H7 (cell line): ENCODE measurements at places on chromosomes 4 and X. TPM values are rescaled to one million over a fixed set of nuclear protein-coding genes. Genes with fewer than 3 reads are reported as not detected.

- no peak for DNase-seq
These were observed 3.3 kb upstream of the MAGEA8 start for GRCh38 chrX:149877636-149878035.

Gene SPP1
- total RNA-seq: 88.2 and 98.0 TPM in 2 replicates

GRCh38 chr4:4206204-4206603 is 20.5 kb downstream of the OTOP1 start:
- DNase-seq: no peak

DNA sequence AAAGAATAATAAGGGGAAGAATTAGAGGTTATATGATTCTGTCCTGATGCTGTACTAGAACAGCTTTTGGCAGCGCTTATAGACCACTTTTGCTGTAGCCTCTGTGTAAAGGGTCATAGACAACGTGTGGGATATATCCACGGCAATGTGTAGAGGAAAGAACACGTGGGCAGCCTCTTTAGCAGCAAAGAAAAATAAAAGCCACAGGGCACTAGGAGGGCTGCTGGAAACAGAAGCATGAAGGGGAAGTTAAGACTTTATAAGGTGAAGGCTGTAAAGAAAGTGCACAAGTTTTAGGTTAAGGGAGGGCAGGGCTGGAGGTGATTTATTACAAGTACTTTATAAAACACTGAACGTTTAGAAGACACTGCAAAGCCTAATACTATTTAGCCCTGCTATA is 20.1 kb upstream of the PHEX start:
- no peak for DNase-seq

GRCh38 chr4:181323061-181323460 is 920.1 kb upstream of the TENM3 start:
- no peak for DNase-seq

Gene SH3D19
- total RNA-seq: 24.8 and 26.8 TPM in 2 replicates

Gene LUZP4
- total RNA-seq: 0.33 TPM in 1 of 2 replicates, not detected in the other

DNA sequence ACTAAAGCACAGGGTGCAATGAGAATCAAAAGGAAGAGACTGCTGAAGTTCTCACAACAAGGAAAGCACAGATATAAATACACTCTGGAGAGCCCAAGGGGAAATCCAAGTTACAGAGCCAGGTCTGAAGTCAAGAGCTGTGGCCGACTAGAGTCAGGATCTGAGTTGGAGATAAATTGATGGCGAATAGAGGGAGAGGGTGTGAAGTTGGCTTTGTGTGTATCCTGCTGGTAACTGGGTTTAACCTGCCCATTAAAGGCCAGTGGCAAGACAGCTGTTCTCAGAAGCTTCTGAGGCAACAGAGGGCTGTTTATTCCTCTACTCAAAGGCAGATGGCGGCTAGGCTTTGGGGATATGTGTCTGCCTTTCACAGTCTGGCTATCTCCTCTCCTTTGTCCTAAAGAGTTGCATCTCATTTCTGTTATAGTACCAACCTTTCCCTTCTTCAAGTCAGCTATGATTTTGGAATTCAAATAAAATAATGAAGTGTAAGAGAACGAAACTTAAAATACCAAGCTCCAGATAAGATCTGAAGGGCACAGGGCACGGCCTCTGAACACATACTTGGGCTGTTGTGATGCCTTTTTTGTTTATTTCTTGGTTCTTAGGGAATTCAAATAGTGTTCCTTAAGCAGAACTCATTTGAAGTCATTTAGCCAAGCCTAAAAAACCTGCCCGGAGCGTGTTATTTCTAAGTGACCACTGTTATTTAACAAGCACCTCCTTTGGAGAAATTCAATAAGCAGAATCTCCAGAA is 142.1 kb downstream of the APBB2 start:
- DNase-seq: no peak

DNA sequence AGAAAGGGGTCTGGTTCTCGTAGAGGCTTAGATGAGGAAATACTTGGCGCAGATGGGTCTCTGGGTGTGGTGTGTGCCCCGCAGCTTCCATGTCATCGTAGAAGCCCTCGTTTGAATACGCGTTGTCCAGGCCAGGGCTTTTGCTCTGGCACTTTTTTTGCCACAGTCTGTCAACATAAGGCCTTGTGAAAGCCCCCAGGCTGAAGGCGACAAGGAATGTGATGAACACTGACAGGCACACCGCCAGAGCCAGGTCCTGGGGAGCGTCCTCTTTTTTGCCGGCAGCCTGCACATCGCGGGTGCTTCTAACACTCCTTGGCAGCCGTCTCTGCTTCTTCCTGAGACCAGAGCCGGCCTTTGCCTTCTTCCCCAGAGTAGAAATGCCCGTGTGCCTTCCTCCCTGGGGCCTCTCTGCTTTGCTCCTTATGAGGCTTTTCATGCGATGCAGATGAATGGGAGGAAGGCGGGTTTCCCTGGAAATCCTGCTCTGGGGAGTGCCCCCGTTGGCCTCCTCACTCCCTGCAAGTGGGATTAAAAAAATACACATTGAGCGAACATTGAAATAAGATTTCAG is 24.4 kb downstream of the LRRC66 start:
- DNase-seq: peak; percentile 5

DNA sequence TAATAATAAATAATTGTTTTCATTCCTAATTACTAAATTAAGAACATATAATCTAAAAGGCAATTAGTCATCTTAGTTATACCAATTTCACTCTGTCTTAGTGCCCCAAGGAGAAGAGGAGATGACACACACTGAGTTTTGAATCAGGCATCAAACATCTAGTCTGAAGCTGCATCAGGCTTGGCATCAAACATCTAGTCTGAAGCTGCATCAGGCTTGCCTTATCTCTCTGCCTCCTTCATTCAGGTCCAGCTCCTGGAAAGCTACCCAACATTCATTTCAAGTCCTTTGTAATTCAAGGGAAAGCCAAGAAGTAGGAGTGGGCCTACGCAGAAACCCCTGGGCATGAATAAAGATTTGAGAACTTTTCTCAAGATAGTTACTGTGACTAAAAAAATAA is 62.2 kb downstream of the SH3RF1 start:
- DNase-seq: no peak

Gene ZNF330
- total RNA-seq: 41.3 and 60.6 TPM in 2 replicates

GRCh38 chr4:181835348-181835747 is 407.9 kb upstream of the TENM3 start:
- no peak for DNase-seq

- no peak for DNase-seq
These were observed 12.7 kb upstream of the SHOX start for GRCh38 chrX:617891-618290.

- DNase-seq: no peak
These were observed 118.4 kb downstream of the DTHD1 start for GRCh38 chr4:36399762-36400353.

- peak; percentile 46 for DNase-seq
These were observed 44.6 kb upstream of the SORCS2 start for GRCh38 chr4:7147661-7148310.

DNA sequence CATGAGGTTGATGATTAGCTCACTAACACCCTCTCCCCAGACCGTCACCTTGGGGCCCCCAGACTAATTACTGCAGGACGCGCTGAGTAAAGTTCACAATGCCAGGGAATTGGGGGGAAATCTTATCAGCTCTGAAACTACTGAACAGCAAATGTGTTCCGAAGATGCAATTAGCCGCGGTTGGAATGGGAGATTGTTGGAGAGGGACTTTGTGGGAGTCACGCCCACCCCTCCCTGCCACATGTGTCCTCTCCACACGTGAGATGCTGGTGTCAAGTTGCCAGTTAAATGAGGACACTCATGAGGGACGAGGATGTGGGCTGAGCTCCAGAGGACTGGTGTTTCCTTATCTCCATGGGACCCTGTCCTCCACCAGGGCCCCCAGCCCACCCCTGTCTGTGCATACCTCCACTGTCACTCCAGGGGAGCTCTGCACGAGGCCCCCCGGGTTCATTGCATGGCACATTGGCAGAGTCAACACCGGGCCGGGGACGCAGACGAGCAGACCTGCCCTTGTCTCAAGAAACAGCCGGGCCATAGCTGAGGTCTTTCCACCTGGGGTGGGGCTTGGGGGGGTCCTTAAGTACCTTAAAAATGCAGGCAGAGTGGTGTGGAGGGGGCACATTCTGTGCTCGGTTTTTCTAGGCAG is 175.4 kb upstream of the PSAPL1 start:
- no peak for DNase-seq

GRCh38 chrX:137565921-137566745 is at the start of gene ZIC3:
TSS of gene ZIC3 (plus strand) at chrX:137566127. CDS start at chrX:137566692, 565 bp downstream.
- peak; percentile 98 for DNase-seq

Gene NR3C2
- 0.22 and 0.55 TPM in 2 replicates for total RNA-seq

Gene MAGEB10
- total RNA-seq: not detected in 2 replicates

Gene MAGEC2
- not detected in 2 replicates for total RNA-seq

DNA sequence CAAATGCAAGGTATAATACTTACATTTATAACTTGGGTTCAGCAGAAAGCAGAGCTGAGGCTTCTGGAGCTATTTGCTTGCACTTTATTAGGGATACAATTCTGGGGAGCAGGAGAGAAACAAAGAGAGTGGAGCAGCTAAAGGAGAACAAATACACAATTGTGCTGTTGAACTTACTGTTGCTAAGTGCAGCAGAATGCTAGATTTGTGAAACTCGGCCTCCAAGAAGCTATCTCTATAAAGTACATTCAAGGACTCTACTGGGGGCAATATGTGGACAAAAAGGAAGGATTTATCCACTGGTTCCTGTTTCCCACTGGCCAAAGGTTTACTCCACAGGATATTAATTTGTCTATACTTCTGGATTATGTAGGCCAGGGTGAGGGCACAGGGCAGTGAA is 86.8 kb downstream of the PPP1R2C start:
- no peak for DNase-seq

GRCh38 chr4:26746802-26747213 is 113.8 kb upstream of the STIM2 start:
- no peak for DNase-seq

DNA sequence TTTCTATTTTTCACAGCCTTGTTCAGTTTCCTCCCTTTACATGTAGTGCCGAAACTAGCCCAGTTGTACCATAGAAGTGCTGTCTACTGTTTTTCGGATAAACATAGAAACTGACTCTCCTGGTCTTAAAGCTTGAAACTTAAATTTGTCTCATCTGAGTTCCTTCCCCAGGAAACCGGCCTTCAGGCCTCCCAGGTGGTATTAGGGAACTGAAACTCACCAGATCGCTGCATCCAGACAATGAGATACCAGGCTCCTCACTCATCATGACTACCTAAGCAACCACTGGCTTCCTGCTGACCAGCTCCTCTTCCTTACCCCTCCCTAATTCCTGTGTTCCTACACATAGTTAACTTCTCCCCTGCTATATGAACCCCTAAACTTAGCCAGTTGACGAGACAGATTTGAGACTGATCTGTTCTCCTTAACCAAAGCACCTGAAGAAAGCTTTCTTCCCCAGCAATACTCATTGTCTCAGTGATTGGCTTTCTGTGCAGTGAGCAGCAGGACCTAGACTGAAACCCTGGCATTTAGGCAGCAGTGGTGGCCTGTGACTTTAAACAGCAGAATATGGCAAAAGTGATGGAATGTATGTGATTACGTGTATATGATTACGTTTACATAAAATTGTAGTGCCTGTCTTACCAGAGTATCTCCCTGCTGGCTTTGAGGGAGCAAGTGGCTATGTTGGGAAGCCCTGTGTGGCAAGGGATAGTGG is 959.1 kb upstream of the LCORL start:
- no peak for DNase-seq

DNA sequence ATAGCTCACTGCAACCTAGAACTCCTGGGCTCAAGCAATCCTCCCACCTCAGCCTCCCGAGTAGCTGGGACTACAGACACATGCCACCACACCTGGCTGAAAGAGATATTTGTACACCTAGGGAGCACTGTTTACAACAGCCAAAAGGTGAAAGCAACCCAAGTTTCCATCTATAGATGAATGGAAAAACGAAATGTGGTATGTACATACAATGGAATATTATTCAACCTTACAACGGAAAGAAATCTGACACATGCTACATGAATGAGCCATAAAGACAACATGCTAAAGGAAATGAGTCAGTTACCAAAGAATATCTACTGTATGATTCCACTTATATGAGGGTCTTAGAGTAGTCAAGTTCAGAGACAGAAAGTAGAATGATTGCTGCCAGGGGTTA is 52.2 kb downstream of the ABCG2 start:
- DNase-seq: no peak

- peak; percentile 96 for DNase-seq
These were observed at the start of the genes APOO and CXorf58 for GRCh38 chrX:23907498-23908218. TSS of gene APOO (minus strand) at chrX:23907938. CDS start at chrX:23907702, 236 bp downstream. TSS of gene CXorf58 (plus strand) at chrX:23908006. CDS start at chrX:23910303, 2,297 bp downstream.

DNA sequence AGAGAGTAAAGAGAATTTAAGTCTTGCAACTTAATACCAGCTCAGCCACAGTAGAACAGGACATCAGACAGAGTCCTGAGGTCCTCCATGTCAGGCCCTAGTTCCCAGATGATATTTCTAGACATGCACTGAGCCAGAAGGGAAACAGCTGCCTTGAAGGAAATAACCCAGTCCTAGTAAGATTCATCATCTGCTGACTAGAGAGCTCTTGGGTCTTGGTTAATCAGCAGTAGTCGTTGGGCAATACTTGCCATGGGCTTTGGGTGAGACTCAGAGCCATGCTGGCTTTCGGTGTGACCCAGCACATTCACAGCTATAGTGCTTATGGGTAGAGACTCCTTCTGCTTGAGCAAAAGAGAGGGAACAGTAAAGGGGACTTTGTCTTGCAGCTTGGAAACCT is 379.1 kb downstream of the AR start:
- DNase-seq: no peak

DNA sequence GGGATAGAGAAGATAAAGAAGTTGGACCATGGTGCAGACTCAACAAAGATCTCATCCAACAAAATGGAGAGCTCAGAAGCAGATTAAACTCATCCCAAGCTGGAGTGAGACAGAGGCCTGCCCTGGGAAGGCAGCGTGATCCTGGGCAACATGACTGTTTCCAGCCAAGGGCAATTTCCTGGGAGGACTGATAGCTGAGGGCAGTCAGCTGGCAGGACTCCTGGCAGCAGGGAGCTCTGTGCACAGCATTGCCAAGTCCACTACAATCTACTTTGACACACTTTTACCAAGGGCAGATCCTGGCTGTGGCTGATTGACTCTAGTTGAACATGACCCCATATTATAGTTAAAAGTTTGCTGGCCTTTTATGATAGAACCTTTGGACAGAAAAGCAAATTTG is 357.3 kb upstream of the RASGEF1B start:
- no peak for DNase-seq

DNA sequence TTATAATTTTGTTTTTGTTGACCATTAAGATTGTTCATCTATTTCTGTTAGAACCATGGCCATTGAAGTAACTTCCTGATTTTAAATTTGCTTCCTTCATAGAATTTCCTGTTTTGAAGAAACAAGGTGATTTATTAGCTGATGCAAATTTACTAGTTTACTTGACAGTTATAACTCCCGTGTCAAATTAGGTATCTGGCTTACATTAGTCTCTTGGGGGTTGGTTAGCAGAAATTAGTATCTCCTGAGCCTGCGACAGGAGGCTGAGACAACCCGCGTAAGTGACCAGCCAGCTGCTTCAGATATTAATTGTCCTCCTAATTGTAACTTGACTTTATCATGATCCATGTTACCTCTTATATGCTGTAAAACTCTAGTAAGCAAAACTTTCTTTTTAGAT is 154.3 kb downstream of the CFAP299 start:
- no peak for DNase-seq
